ENCODE measurements at places on chromosomes 7 and 10. TPM values are rescaled to one million over a fixed set of nuclear protein-coding genes. Genes with fewer than 3 reads are reported as not detected.
A peak's percentile ranks its signal among the peaks of the same experiment; 100 is the strongest.

Gene MRLN
- not detected for total RNA-seq

Gene NME8
- not detected for total RNA-seq

- DNase-seq, result no peak
Observed at GRCh38 chr7:135512135-135512887, 2.4 kb upstream of the CNOT4 start.

GRCh38 chr7:158876984-158877383, 20.6 kb downstream of the DYNC2I1 start:
- DNase-seq, result no peak

GRCh38 chr10:73734796-73735305, 9.3 kb upstream of the SEC24C start:
- DNase-seq, result no peak

Gene CDHR3
- total RNA-seq, result 3.8 TPM

- DNase-seq, result no peak
Observed at GRCh38 chr10:22737587-22737986, 23.2 kb upstream of the PIP4K2A start.

Gene SLC39A12
- total RNA-seq, result not detected

Gene SOSTDC1
- not detected for total RNA-seq

Gene AKR1C1
- 1.9 TPM for total RNA-seq

- no peak for DNase-seq
Observed at GRCh38 chr10:50805981-50806622, 66.4 kb downstream of the ASAH2B start.

Gene NXPH1
- 0.11 TPM for total RNA-seq

DNA sequence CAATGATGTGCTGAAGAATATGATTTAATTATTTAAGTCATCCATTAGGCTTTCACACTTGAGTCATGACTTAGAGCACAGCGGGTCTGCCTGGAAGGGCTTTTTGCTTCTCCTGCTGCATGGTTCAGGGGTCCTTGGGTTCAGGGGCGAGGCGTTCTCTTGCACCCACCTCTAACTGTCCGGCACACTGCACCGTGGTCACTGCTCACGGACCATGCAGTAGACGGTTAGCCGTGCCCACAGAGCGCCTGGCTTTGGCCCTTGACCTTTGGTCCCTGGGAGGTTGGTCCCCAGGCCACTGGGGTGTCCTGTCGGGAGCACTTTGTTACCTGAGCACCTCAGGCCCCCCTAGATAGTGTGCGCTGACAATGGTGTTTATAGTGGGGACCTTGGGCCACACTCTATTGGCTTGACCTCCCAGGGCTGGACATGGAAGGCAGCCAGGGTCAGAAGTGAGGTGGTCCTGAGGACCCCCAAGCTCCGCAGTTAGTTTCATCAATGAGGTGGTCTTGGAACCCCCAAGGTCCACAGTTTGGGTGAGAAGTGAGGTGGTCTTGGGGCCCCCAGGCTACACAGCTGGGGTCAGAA, 110.6 kb downstream of the ACTR3B start:
- DNase-seq, result no peak

DNA sequence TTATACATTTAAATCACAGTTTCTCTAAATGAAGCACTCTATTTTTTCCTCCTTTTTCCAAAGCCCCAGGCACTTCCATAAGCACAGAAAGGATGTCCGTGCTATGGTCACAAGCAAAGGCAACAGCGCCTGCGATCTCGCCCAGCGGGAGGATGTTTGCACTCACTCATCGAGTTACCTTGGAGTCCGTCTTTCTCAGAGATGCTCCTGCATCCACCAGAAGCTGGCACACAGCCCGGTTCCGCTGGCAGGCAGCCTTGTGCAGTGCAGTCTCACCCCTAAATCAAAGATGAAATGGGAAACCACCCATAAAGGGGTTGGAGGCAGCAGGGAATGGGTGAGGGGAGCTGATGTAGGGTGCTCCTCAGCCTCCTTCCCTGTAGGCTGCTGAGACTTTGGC, 51.9 kb upstream of the PTN start:
- no peak for DNase-seq

DNA sequence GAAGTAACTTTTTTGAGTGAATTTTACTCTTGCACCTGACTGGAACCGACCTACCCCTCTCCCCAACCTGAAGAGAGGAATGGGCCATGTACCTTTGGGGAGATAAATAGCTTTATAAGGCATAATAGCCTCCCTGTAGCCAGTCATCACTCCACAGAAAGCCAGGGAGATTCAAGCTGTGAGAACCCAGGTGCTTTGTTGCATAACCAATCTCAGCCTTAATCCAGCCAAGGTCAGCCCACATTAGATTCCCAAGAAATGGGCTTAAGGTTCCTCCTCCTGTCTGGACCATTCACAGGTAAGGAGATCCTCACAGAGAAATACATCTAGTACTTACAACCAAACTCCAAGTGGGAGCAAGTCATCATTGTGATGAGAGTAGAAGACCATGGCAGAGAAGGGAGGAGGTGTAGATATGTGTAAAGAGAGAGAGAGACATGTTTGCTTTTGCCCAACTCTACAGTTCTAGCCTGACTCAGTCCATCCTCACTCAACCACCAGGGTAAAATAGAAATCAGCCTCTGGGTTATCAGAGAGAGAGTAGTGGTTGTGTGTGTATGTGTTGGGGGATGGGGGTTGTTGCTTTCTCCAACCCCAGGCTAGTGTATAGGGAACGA, 23.6 kb downstream of the SKIDA1 start:
- no peak for DNase-seq

Gene GDF2
- not detected for total RNA-seq

DNA sequence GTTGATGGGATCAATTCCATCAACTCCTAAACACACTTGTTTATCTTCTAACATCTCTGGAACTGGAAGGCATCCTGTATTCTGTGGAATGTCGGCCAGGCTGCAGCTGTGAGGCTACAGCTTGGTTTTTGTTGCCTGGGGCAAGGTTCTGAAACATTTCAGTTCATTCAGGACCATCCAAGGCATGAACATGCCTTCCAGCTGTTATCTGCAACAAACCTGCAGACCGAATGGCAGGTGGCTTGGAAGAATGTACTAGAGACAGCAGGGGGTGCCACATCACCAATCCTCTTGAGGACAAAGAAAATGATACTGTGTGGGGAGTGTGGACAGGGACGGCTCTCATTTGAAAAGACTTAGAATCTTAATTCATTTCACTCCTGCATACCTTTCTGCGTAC, 12.4 kb downstream of the PAPOLB start:
- no peak for DNase-seq

GRCh38 chr7:24800667-24801066, 43.4 kb upstream of the GSDME start:
- DNase-seq, result no peak

Gene C10orf53
- total RNA-seq, result not detected

GRCh38 chr7:76357475-76358010, 1.2 kb downstream of the YWHAG start:
- no peak for DNase-seq

DNA sequence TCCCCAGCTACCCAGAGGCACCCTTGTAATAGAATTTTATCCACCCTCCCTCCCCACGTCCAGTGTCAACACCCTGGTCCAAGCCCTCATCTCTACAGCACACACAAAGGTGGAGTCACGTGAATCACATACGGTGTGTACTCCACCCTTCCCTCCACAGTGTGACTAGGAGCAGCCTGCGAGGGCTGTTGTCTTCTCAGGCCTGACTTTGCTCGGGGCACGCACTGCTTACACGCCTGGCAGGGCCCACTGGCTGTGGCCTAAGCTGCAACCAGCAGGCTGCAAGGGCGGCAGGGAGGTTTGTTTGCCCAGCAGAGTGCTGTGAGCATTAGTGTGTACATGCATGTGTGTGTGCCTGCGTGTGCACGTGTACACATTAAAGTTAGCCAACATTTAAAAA, 93.7 kb downstream of the COBL start:
- peak; percentile 26 for DNase-seq

- no peak for DNase-seq
Observed at GRCh38 chr10:131575877-131576276, 264.4 kb upstream of the TCERG1L start.

Gene XRCC2
- total RNA-seq, result 22.8 TPM

GRCh38 chr7:91894781-91895480, 14.4 kb upstream of the MTERF1 start:
- no peak for DNase-seq

- no peak for DNase-seq
Observed at GRCh38 chr7:20307119-20307518, 23.6 kb upstream of the ITGB8 start.

Gene PDAP1
- 160 TPM for total RNA-seq

GRCh38 chr10:114541081-114541796, 116.8 kb downstream of the ABLIM1 start:
- DNase-seq, result no peak

DNA sequence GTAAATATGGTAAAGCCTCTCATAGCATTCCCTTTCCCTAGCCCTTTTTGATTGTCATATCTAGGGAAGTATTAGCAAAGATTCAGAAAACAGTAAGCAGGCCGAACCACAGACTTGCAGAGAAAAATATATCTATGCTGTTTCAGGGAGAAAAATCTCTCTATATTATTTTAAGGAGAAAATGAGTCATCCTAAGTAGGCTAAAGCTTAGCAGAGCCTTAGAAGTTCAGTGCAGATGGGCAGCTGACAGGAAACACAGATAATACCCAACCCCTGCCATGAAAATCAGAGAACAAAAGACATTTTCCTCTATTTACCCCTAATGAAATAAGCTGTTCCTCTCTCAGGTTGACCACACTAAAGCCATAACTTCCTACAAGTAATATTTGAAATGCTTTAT, 16.5 kb downstream of the C1QL3 start:
- no peak for DNase-seq

Gene TFEC
- total RNA-seq, result not detected

Gene MEOX2
- not detected for total RNA-seq

DNA sequence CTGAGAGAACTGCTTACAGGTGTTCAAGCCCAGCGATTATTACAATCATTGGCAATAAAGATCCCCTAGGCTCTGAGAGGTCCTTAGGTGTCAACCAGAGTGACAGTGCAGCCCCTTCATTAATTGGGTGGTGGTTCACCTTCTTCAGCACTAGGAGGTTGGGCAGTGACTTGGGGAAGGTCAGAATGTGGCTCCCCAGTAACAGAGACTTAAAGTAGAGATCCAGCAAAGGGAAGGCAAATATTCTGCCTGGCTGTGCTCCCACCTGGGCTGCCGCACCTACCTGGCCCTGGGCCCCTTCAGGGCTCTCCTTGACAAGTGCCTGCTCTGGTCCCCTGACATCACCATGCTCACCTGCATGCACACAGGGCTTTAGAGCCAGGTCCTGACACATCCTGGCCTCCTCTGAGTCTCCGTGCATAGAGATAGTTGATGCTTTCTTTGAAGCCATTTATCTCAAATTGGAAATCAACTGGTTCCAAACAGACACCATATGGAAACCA, 1.9 kb downstream of the CLRN3 start:
- no peak for DNase-seq

- no peak for DNase-seq
Observed at GRCh38 chr7:127587663-127588018, 570 bp upstream of the ARF5 start.
